ENCODE measurements at places on chromosomes 3 and 15. TPM values are rescaled to one million over a fixed set of nuclear protein-coding genes. Genes with fewer than 3 reads are reported as not detected.

- DNase-seq: no peak
These were observed 11.9 kb downstream of the GTPBP8 start for GRCh38 chr3:113002679-113003078.

DNA sequence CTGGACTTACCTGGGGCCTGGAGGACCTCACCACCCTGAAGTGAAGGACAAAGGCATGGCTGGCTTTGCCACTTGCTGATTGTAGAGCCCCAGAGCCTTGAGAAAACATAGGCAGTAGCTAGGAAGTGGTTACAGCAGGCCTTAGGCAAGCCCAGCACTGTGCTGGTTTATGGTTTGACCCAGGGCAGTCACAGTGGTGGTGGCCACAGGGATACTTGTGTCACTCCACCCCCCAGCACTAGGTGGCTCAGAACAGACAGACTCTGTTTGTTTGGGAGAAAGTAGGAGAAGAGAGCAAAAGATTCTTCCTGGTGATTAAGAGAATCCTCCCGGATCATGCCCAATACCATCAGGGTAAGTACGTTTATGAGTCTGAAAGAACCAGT lies 13.2 kb upstream of the COL8A1 start:
- DNase-seq: no peak

The CORO2B gene
- total RNA-seq: not detected

GRCh38 chr15:35479423-35479822 lies 66.5 kb downstream of the DPH6 start:
- DNase-seq: no peak

The SLITRK3 gene
- not detected for total RNA-seq

The THAP10 gene
- not detected for total RNA-seq

DNA sequence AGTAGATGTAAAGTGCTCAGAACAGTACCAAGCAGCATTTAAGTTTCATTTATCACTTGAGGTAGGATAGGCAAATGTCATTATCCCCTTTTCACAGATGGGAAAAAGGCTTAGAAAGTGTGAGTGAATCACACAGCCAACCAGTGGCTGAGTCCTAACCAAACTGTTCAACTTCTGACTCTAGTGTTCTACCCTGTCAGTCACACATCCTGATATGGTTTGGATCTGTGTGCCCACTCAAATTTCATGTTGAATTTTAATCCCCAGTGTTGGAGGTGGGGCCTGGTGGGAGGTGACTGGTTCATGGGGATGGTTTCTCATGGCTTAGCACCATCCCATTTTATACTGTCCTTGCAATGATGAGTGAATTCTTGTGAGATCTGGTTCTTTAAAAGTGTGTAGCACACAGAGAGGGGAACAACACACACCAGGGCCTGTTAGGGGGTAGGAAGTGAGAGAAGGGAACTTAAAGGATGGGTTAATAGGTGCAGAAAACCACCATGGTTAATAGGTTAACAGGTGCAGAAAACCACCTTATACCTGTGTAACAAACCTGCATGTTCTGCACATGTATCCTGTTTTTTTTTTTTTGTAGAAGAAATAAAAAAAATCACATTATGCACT lies 304.7 kb downstream of the SUCLG2 start:
- no peak for DNase-seq

- DNase-seq: no peak
These were observed 4.3 kb downstream of the BMF start for GRCh38 chr15:40104296-40104864.

- no peak for DNase-seq
These were observed 36.1 kb downstream of the FMN1 start for GRCh38 chr15:33158366-33158765.

GRCh38 chr15:76514282-76514681 lies 177.7 kb downstream of the ISL2 start:
- no peak for DNase-seq

GRCh38 chr3:8985411-8985831 lies 22.1 kb upstream of the RAD18 start:
- no peak for DNase-seq

DNA sequence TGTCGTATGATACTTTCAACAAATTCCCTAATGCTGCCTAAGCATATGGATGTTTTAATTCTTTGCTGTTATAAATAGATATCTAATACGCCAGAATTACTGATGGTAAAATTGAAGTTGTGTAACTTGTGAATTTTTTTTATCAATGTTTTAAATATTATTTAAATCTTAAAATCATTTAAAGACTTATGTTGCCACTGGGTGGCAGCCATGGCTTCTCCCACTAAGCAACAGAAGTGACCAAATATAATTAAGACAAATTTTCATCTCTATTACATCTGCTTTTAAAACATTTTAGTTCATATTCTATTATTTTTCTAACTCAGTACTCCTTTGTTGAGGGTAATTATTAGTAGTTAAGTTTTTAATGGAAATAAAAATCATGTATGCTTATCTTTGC lies 8.1 kb upstream of the IL20RB start:
- DNase-seq: no peak

The NMB gene
- 2.2 TPM for total RNA-seq

DNA sequence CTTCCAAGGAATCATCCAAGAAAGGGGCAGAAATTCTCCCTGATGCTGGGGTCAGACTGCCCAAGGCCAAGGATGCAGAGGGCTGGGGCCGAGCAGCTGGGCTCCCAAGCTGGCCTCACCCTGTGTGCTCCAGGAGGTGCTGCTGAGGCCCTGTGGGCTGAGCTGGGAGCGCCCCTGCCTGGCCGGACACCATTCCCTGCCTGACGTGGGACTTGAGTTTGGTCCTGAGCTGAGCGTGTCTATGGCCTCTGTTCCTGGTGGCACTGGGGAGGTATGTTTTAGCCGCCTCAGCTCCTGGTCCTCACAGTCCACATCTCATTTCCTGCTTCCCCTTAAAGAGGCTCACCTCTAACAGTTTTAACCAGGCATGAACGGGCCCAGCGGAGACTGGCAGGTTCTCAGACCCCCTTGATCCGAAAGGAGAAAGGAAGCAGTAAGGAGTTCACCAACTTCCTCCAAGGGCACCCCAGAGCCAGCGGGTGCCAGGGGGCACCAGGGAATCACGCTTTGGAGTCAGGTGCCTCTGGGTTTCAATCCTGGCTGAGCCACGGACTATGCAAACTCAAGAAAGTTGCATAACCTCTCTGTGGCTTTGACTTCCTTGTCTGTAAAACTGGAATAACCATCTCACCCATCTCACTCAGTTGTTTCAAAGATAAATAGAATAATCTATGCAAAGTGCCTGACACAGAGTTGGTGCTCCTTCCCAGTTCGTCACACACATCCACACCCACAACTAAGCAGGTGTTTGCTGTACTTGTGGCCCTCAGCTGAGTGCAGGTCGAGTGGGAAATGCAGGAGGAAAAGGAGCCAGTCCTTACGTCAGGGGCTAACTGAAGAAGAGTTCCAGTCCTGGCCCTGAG lies 48.6 kb downstream of the SLC12A8 start:
- DNase-seq: no peak

DNA sequence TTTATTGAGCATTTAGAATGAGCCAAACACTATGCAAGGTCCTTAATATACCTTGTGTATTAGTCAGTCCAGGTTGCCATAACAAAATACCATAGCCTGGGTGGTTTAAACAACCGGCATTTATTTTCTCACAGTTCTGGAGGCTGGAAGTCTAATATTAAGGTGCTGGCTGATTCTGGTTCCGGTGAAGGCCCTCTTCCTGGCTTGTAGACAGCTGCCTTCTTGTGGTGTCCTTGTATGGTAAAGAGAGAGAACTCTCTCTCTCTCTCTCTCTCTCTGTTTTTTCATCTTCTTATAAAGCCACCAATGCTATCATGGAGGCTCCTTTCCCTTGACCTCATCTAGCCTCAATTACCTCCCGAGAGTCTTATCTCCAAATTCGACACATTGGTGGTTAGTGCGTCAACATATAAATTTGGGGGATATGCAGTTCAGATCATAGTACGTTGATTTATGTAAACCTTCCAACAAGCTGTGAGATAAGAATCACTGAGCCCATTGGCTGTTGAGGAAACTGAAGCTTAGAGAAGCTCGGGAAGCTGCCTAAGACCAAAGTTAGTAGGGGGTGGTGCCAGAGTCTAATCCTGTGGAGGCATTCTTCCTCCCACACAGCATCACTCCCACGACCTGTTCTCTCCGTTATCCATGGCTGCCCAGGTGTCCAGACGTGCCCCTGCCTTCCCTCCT lies 298.0 kb upstream of the PROK2 start:
- DNase-seq: no peak

The SLC12A8 gene
- not detected for total RNA-seq

The CLCN2 gene
- 4.7 TPM for total RNA-seq

DNA sequence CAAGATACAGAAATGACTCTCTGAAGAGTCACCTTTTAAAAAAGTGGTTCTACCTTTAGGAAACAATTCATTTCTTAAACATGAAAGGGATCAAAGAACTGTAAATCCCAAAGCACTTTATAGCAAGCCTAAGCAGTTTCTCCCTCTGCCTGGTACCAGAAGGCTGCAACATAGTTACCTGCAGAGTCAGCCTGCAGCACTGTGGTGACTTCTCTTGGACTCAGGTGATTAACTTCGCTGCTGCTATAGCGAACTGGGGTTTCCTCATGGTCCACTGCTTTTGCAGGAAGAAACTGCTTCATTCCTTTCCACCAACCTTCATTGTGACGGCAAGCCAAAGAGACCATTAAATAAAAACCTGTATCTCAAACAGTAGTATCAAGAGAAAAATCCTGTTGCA lies 37.3 kb downstream of the ST3GAL6 start:
- no peak for DNase-seq

The RARRES1 gene
- total RNA-seq: not detected

The PLAAT1 gene
- total RNA-seq: not detected

GRCh38 chr3:176848431-176849214 lies 348.7 kb downstream of the TBL1XR1 start:
- DNase-seq: no peak

- no peak for DNase-seq
These were observed 3.7 kb downstream of the SHQ1 start for GRCh38 chr3:72844436-72844993.

- no peak for DNase-seq
These were observed 278.3 kb downstream of the LRTM1 start for GRCh38 chr3:54649551-54649950.

The GOLGA6L7 gene
- total RNA-seq: not detected

Measured in CD4-positive, CD25-positive, alpha-beta regulatory T cell (primary cell).